ENCODE measurements at places on chromosomes 12 and 14. TPM values are rescaled to one million over a fixed set of nuclear protein-coding genes. Genes with fewer than 3 reads are reported as not detected.

SYNDIG1L gene
- total RNA-seq: 8.7 TPM

GLIPR1L1 gene
- not detected for total RNA-seq

TAS2R8 gene
- total RNA-seq: 0.11 TPM

TMEM30B gene
- 11.8 TPM for total RNA-seq

GZMB gene
- 0.69 TPM for total RNA-seq

KCNA5 gene
- 2.9 TPM for total RNA-seq

BMP4 gene
- 62.8 TPM for total RNA-seq

MORN3 gene
- total RNA-seq: 0.79 TPM

MYH6 gene
- total RNA-seq: 0.11 TPM

TMEM117 gene
- total RNA-seq: 52.8 TPM

CELA1 gene
- not detected for total RNA-seq

PTCSC3 gene
- total RNA-seq: not detected

MAGOHB gene
- 28.3 TPM for total RNA-seq

SERPINA12 gene
- total RNA-seq: not detected

INSM2 gene
- 0.17 TPM for total RNA-seq

LAG3 gene
- 0.33 TPM for total RNA-seq

ASCL1 gene
- 7.6 TPM for total RNA-seq

SEL1L gene
- 54.7 TPM for total RNA-seq

ACAD10 gene
- total RNA-seq: 16.4 TPM

SLC10A1 gene
- not detected for total RNA-seq

RPL41 gene
- 970 TPM for total RNA-seq

RAB3IP gene
- 28.7 TPM for total RNA-seq

P2RX7 gene
- 16.8 TPM for total RNA-seq

CD163 gene
- total RNA-seq: 7.7 TPM

ADAM21 gene
- 0.69 TPM for total RNA-seq

MUCL1 gene
- not detected for total RNA-seq

KRT78 gene
- not detected for total RNA-seq

HOXC9 gene
- total RNA-seq: 14.2 TPM

TRHDE gene
- total RNA-seq: 9.6 TPM

CLEC14A gene
- 24.2 TPM for total RNA-seq

ACTR6 gene
- 26.8 TPM for total RNA-seq

POU6F1 gene
- 9.1 TPM for total RNA-seq

RNASE7 gene
- total RNA-seq: not detected

CATSPERB gene
- 2.1 TPM for total RNA-seq

ISM2 gene
- total RNA-seq: 1.8 TPM

TUBA1C gene
- 68.8 TPM for total RNA-seq
